ENCODE measurements at places on chromosomes 12 and 14.

- DNase-seq = no peak
Observed at GRCh38 chr14:104973135-104973384, 5.1 kb downstream of the AHNAK2 start.

DNA sequence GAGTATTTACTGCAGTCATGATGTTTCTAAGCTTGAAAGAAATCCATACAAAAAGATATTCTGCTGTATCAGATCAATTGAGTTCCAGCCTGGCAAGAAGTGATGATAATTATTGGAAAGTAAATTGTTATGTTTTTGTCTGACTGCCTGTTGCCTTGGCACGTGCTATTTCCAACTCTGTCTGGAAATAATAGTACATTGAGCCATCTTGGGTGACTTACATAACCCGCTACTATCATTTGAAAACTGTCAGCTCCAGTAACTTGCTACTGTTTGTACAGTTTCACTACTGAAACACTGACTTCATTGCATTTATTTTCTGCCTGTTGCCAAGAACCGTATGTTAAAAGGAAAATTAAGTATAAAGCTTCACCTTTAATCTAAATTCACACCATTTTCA, 318.6 kb downstream of the ITPR2 start:
- DNase-seq = no peak

GRCh38 chr14:67586369-67586768, 13.7 kb downstream of the PIGH start:
- DNase-seq = no peak

DNA sequence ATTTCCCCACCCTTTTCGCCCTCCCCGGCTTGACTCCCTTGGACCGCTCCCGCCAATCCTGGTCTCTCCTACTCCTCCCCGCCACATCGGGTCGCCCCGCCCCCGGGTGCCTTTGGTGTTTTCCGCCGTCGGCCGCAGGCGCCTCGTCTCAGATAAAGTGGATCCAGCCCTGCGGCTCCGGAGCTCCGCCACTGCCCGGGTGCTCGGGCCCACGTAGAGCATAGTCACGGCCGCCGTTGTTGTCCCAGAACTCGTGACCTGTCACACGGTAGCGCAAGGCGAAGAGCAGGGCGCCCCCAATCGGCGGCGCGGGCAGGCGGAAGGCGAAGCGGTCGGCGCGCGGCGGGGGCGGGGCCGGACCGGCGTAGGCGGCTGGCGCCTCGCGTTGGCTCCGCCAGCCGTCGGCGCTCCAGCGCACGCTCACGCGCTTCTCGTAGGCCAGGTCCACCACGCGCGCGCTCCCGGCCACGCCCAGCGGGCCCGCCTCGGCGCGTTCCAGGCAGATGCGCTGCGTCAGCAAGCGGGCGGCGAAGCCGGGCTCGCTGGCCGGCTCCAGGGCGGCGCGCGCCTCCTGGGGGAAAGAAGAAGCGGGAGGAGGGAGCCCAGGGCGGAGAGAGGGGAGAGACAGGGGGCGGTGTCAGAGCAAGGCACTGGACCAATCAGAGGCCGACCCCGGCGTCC, 1.2 kb downstream of the PPP1R3E start:
- DNase-seq = peak; percentile 99

- no peak for DNase-seq
Observed at GRCh38 chr14:106606936-106607335, 1080.6 kb downstream of the TMEM121 start.

DNA sequence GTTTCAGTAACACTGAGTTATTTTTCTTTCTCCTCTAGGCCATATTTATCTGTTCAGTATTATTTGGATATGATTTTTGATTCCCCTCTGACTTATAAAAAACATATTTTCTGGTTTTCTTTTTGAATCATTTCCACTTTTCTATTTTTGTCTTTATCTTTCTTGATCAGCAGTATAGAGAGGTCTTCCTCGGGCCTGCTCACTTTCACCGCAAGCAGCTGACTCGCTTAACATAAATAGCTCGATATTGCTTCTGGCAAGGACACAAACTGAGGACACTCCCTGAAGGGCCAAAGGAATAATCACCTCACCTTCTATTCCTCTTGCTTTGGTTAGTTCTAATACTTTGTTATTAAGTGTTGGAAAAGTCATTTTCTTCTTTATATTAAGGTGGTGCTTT, 25.8 kb upstream of the TRHDE start:
- DNase-seq = no peak

DNA sequence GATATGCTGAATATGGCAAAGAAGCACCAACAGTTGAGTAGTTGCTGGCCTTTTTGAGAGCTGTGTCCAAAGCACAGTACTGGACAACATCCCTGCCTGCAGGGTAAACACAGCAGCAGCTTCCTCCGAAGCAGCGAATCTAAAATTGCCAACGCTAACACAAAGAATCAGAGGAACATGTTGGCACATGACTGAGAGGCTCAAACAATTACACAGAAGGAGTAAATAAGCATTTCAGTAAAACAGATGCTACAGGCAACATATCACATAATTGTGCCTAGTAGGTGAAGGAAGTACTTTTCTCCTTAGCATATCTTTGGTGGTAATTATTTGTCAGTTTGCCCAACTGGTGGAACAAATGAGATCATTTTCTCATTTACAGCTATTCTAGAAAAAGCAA, 52.1 kb downstream of the KICS2 start:
- DNase-seq = no peak

GRCh38 chr14:87217023-87217422, 776.0 kb downstream of the GALC start:
- no peak for DNase-seq

- peak; percentile 30 for DNase-seq
Observed at GRCh38 chr14:75452900-75453816, 25.3 kb downstream of the JDP2 start.

- DNase-seq = no peak
Observed at GRCh38 chr12:130719263-130719859, 3.3 kb upstream of the RIMBP2 start.

DNA sequence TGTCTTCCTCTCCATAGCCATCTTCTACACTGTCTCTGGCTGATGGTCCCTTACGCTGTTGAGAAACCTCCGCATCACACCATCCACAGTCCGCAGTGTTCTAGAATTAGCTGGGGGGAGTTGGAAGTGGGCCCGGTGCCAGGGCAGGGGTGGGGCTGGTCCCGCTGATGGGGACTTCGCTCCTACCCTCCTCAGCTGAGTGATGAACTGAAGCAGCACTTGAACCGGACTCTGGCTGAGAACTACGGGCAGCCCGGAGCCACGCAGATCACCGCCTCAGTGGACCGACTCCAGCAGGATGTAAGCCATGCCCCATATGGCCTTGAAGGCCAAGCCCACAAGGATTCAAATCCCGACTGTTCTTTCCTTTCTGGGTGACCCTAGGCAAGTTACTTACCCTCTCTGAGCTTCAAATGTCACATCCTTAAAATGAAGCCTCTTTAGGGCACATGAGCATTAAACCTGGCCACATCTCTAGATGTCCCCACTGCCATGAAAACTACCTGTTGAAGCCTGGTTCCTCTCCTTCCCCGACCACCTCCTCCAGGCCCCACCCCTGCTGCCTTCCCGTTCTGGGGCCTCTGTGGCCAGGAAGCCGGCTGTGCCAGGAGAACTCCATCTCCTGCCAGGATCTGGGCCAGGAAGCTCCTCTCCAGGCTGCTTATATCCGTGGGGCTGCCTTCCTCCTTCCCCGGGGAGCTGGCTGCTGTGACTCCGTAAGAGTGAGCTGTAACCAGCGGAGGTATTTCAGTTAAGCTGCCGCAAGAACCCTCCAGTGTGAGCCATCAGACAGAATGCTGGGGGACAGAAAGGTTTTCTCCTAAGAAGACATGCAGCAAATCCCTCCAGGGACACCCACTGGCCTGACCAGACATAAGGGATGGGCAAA, 53.1 kb downstream of the TSPAN11 start:
- DNase-seq = no peak

DNA sequence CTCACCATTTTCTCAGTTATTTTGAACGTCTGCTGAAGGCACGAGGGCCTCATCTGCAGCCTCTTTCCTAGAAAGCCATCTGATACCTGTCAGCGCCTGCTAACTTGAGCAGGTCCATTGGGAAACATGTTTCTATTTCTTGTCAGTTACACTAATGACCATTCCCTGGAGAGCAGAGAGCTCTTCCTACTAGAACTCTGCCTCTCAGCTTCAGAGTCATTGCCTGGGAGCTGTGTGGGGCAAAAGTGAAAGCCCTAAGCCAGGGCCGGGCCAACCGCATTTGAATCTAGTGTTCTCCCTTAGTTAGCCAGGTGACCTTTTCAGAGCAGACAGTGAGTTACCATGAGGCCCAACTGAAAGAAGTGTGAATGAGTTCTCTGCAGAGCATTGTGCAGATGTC, 135.8 kb downstream of the EML1 start:
- no peak for DNase-seq

- no peak for DNase-seq
Observed at GRCh38 chr12:39431797-39432196, 11.1 kb downstream of the KIF21A start.

DNA sequence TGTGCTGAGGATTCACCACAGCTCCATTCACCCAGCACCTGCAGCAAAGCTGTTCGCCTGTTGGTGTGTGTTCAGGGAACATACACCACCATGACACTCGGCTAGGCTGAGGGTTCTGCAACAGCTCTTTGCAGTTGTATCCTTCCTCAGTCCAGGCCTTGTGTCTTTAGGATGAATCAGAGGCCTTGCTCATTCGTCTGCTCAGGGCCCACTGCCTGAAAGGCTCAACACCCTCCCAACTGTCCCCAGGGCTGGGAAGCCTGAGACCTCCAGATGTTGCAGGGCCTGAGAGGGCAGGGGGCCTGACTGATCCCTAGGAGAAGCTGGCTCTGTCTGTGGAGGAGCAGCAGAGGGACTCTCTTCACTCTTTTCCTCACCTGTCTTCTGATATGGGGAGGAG, 11.2 kb downstream of the ZDHHC22 start:
- DNase-seq = no peak

DNA sequence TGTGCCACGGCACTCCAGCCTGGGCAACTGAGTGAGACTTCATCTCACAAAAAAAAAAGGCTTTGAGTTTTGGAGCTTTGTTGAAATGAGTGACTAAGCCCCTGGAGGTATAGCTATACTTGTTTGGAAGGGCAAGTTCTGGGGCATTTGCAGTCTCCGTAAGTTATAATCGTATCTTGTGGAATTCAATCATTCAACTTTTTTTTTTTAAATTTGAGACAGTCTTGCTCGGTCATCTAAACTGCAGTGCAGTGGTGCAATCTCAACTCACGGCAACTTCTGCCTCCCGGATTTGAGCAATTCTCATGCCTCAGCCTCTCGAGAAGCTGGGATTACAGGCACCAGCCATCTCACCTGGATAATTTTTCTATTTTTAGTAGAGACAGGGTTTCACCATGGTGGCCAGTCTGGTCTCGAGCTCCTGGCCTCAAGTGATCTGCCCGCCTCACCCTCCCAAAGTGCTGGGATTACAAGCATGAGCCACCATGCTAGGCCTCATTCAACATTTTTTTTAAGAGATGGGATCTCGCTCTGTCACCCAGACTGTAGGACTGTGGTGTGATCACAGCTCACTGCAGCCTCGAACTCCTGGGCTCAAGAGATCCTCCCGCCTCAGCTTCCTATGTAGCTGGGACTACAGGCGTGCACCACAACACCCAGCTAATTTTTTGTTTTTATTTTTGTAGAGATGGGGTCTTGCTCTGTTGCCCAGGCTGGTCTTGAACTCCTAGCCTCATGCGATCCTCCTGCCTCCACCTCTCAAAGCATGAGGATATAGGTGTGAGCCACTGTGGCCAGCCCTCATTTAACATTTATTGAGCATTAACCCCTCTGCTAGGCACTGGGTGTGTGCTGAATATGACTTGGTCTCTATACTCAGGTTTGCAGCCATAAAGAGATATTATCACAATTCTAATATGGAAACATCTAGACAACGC, 133.7 kb upstream of the MAP1LC3B2 start:
- DNase-seq = no peak

- no peak for DNase-seq
Observed at GRCh38 chr14:66088656-66089055, 397.5 kb upstream of the CCDC196 start.

DNA sequence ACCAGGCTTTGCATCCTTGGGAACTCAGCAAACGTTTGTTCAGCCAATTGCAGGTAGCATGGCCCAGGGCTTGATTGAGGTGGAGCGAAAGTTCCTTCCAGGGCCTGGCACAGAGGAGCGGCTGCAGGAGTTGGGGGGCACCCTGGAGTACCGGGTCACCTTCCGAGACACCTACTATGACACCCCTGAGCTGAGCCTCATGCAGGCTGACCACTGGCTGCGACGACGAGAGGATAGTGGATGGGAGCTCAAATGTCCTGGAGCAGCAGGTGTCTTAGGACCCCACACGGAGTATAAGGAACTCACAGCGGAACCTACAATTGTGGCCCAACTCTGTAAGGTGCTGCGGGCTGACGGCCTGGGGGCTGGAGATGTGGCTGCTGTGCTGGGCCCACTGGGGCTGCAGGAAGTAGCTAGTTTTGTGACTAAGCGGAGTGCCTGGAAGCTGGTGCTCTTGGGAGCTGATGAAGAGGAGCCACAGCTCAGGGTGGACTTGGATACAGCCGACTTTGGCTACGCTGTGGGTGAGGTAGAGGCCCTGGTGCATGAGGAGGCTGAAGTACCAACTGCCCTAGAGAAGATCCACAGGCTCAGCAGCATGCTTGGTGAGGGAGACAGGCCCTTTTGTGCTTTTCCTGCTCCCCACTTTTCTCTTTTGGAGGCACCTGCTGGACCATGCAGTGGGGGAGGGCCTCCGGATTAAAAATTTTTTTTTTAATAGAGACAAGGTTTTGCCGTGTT, 799 bp downstream of the THTPA start:
- DNase-seq = no peak

- no peak for DNase-seq
Observed at GRCh38 chr12:73076760-73077159, 804.6 kb downstream of the TRHDE start.

DNA sequence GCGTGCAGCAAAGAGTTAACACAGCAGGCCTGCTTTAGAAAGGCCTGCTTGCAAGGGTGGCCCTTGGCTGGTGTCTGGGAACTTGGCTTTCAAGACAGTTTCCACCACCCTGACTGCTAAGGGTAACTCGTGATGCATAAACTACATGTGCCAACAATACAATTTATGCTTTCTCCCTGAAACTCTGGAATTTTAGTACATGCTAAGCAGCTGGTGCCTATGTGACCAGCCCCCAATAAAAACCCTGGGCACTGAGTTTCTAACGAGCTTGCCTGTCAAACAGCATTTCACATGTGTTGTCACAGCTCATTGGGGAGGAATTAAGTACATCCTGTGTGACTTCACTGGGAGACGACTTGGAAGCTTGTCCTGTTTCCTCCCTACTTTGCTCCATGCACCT, 133.1 kb downstream of the SLC5A8 start:
- DNase-seq = no peak

All from endothelial cell (in vitro differentiated cells).